ENCODE measurements at places on chromosomes 5 and 9. TPM values are rescaled to one million over a fixed set of nuclear protein-coding genes. Genes with fewer than 3 reads are reported as not detected.

The FGF18 gene
- total RNA-seq: 0.21 TPM

The ARHGEF39 gene
- total RNA-seq: 17.2 TPM

The TMEM203 gene
- 37.9 TPM for total RNA-seq

The WDR38 gene
- not detected for total RNA-seq

The GPBP1 gene
- total RNA-seq: 84.6 TPM

The PRRC1 gene
- total RNA-seq: 38.9 TPM

The CNTNAP3B gene
- total RNA-seq: not detected

The TBC1D9B gene
- total RNA-seq: 73.1 TPM

The PRELID1 gene
- 311 TPM for total RNA-seq

The NAIF1 gene
- 11.2 TPM for total RNA-seq

The LAMC3 gene
- total RNA-seq: 0.91 TPM

The SPATA31E1 gene
- not detected for total RNA-seq

The PCDHB11 gene
- not detected for total RNA-seq

The PCDHA6 gene
- total RNA-seq: not detected

The PTPN3 gene
- total RNA-seq: 1.2 TPM

The IFNA5 gene
- not detected for total RNA-seq

The MARCOL gene
- total RNA-seq: not detected

The MYOZ3 gene
- 0.16 TPM for total RNA-seq

The HACD4 gene
- 5.3 TPM for total RNA-seq

The PLPPR1 gene
- not detected for total RNA-seq

The N4BP3 gene
- total RNA-seq: 12.3 TPM

The ADAMTS13 gene
- 1.5 TPM for total RNA-seq

The SPINK6 gene
- total RNA-seq: not detected

The HAVCR1 gene
- 0.22 TPM for total RNA-seq

The CLIC3 gene
- not detected for total RNA-seq

The UBTD2 gene
- 8.3 TPM for total RNA-seq

The ASPN gene
- not detected for total RNA-seq

The AQP7 gene
- total RNA-seq: not detected

The SLC36A3 gene
- not detected for total RNA-seq

The GPR151 gene
- not detected for total RNA-seq

The PLK2 gene
- 4.1 TPM for total RNA-seq

The CBY3 gene
- total RNA-seq: 0.68 TPM

The ITGA2 gene
- total RNA-seq: 2.0 TPM

The OR1J2 gene
- 0.23 TPM for total RNA-seq

The CORO2A gene
- total RNA-seq: 8.2 TPM

The SHROOM1 gene
- total RNA-seq: 2.3 TPM

The SLC34A3 gene
- total RNA-seq: not detected

The LTC4S gene
- not detected for total RNA-seq

The ZNF354C gene
- total RNA-seq: 6.6 TPM

The CFAP157 gene
- total RNA-seq: not detected

The NTNG2 gene
- total RNA-seq: 1.2 TPM

The PCDHGA5 gene
- 0.06 TPM for total RNA-seq

The CKMT2 gene
- not detected for total RNA-seq

The WWC1 gene
- total RNA-seq: 2.5 TPM

Measured in activated naive CD8-positive, alpha-beta T cell treated with anti-CD3 and anti-CD28 coated beads for 36 hours (primary cell).